ENCODE measurements at places on chromosomes 6 and 20.

- peak; percentile 48 for DNase-seq
Measured at GRCh38 chr20:63009988-63010769, 3.4 kb upstream of the BHLHE23 start.

GRCh38 chr20:53389516-53390300, 203.9 kb downstream of the ZNF217 start:
- DNase-seq: no peak

GRCh38 chr20:19110881-19111460, 101.5 kb upstream of the SLC24A3 start:
- DNase-seq: no peak

DNA sequence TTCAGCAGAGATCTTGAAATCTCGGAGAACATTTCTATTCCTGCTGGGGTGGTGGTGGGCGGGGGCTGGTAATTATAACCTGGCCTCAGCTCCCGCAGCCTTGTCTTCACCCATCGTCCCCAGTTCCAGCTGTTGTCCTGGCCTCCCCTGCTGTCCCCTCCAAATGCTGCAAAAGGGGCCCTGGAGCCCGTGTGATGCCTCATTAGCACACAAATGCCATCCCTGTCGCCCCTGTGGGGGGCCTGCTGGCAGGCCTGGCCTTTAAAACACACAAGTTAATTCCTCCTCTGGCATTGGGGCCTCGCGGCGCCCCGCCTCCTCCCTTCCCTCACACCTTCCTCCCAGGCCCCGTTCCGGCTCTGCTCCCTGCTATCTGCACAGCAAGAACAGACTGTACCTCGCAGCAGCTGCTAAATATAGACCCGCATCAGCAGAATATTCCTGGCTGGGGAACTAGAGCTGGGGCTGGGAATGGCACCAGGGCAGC, 85.7 kb downstream of the CDH22 start:
- no peak for DNase-seq

DNA sequence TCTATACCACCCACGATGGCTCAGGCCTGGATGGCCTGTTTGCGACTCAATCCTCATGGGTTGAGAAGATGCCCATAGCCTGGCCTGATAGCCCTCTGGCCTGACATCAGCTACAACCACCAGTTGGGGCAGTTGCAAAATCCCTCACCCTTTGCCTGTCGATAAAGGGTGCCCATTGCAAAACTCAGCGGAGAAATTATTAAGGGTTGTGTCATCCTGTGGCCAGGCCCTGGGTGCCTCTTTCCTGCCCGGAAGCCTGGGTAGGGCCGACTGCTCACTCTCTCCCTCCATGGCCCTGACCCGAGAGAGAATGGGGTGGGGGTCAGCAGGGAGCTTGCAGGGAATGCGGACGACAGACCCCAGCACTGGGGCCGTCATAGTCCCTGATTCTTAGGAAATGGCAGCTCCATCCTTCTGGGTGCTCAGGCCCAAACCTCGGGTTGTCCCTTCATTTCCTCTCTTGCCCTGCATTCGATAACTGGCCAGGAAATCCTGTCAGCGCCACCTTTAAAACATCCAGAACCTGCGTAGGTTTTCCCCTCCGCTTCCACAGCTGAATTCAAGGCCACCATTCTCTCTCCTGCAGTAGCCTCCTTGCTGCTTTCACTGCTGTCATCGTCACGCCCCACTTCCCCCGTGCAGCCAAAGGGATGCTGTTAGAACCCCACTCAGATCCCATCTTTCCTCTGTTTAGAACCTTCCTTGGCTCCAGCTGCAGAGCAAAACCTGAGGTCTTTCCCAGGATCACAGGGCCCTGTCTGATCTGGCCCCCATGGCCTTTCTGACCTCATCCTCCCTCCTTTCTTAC, 31.1 kb downstream of the CEBPB start:
- DNase-seq: no peak

DNA sequence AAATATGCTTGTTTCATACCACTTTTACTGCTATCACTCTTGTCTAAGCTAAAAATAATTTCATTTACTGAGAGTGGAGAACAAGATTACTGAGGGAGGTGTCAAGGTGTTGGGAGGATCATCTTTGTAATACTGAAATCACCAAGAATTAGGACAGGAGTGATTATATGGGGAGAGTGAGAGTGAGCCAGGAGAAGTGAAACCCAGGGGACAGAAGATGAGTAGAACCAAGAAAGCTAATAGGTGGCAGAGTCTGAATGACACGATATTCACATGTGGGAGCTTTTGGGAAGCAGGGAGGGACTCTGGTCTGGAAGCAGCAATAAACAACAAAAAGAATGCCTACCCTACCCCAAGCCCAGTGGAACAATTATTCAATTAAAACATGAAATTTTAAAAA, 58.6 kb downstream of the AK9 start:
- no peak for DNase-seq

DNA sequence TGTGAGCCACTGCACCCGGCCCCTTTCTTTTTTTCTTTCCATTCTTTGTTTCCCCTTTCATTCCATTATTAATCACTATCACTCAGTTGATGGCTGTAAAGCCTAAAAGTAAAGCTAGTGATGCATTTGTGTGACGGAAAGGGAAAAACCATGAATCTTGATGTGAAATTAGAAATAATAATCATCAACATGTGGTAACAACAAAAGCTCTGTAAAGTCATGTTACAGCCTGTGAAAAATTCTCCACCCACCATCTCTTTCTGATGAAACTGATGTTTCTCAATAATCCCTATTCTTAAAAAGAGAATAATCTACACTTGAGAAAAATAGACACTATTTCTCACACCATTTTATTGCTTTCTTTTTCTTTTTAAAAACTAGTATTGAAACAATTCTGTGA, 80.0 kb downstream of the CRYBG1 start:
- DNase-seq: no peak

GRCh38 chr6:18672852-18673251, 285.7 kb downstream of the RNF144B start:
- no peak for DNase-seq

DNA sequence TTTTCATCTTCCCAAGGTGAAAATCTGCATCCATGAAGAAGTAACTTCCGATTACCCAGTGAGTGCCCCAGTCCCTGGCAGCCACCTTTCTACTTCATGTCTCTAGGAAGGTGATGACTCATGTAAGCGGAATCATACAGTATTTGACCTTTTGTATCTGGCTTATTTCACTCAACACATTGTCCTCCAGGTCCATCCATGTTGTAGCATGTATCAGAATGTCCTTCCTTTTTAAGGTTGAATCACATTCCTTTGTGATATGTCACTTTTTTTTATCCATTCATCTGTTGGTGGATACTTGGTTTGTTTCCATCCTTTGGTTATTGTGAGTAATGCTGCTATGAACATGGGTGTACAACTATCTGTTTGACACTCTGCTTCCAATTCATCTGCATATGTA, 176.3 kb upstream of the CDYL start:
- DNase-seq: no peak

- DNase-seq: no peak
Measured at GRCh38 chr20:14295238-14295637, 42.2 kb downstream of the FLRT3 start.

DNA sequence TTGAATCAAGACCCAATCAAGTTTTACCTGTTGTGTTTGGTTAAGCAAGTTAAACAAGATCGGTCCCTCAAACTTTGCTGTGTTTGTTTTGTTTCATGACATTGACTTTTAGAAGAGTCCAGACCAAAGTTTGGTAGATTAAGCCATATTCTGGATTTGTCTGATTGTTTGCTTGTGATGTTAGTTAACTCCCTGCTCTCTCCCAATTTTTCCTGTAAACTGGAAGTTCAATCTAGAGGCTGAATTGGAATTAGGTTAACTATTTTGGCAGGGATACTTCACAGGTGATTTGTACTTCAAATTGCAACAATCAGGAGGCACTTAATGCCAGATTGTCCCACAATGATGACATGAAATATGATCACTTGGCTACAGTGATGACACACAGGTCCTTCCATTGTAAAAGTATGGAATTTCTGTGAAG, 13.6 kb upstream of the SH3BGRL2 start:
- no peak for DNase-seq

- no peak for DNase-seq
Measured at GRCh38 chr20:57252559-57253162, 13.8 kb downstream of the BMP7 start.

GRCh38 chr6:33312361-33313104, 1.3 kb downstream of the TAPBP start:
- peak; percentile 72 for DNase-seq

DNA sequence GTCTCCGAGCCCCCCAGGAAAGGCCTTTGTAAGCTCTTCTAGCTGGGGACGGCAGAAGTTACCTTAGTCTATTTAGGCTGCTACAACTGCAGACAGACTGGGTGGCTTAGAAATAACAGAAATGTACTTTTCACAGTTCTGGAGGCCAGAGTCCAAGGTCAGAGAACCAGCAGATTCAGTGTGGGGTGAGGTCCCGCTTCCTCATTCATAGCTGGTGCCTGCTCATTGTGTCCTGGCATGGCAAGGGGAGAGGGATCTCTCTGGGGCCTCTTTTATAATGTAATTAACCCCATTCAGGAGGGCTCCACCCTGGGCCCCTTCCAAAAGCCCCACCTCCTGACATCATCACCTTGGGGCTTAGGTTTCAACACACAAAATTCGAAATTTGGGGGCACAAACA, 315.1 kb downstream of the CDH4 start:
- no peak for DNase-seq

GRCh38 chr20:46221256-46221833, 87.0 kb downstream of the CDH22 start:
- no peak for DNase-seq

DNA sequence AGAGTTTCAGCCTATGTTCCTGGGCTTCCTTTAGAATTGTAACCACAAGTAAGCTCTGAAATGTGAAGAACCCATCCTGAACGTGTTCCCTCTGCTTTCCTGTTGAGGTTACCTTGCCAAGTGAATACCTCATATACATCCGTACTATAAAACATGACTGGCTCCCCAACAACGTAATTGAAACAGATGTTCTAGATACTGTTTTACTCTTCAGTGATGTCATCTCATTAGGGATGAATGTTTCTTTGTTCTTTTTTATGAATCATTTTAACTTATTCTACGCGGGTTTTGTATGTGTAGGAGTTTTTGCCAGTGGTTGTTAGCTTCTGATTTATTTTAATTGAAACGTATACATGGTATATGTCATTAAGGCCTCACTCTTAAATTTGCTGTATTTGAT, 166.8 kb downstream of the SAMD5 start:
- DNase-seq: no peak

DNA sequence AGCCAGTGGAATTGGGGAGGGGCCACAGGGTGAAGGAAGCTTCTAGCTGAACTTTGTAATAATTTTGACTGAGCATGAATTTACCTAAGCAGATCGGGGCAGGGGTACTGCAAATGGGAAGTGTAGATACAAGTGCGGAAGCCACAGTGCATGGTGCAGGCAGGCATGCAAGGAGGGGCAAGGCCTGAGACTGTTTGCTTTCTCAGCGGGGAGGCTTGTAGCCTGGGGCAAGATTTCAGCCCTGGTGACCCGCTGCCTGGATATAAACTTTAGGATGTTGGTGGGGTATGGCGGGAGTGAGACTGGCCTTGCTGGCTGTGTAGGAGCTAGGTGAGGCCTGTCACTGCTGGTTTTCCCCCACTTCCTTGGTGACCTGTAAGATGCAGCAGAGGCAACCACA, 266.4 kb upstream of the PREP start:
- no peak for DNase-seq

DNA sequence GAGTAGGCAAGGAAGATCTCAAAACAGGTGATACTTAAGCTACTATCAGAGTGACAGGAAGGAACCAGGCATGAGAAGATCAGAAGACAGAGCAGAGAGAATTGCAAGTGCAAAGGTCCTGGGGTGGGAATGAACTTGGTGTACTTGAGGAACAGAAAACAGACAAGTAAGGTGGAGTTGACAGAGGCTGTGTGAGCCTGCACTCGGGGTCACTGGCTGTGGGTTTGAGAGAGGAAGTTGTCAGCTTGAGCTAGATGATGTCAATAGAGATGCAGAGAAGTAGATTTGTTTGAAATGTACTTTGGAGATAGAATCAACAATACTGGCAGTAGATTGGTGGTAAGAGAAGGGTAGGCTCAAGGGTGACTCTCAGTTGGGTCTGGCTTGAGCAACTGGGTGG, 209.5 kb downstream of the CLIC5 start:
- DNase-seq: no peak

DNA sequence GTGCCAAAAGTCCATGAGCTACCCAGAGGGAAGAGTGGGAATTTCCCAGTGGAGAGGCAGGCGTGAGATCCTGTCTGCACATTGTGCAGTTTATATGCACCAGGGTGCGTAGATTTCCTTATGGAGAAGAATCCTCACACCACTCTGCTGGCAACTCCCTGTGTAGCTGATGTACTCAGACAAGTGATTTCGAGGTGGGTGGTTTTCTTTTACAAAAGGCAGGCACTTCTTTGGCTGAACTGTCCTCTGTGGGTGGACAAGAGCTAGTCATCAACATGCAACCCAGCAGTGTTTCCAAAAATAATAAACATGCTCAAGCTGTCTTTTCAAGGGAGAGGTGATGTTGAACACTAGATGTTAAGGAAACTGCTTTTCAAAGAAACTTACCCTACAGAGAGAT, 121.7 kb upstream of the NXT1 start:
- no peak for DNase-seq

- no peak for DNase-seq
Measured at GRCh38 chr20:63334356-63334755, 26.8 kb downstream of the CHRNA4 start.

GRCh38 chr6:112501705-112502104, 154.6 kb downstream of the RFPL4B start:
- DNase-seq: no peak

DNA sequence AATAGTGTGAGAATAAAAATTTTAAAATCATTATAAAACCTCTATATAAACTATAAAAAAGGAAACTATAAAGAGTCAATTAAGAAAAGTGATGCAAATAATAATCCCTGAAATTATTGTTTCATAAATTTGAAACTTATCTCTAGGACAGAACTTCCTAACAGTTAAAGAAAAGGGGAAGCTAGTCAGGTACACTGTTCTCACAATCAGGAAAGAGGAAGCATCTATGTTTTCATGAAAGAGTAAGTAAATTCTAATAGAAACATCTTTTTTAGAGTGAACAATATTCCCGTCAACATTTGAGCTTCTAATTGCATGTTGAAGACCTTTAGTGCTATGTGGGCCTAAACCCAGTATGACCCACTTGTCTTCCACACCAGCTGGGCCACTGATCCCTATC, 1.2 kb upstream of the ADGRF1 start:
- no peak for DNase-seq

DNA sequence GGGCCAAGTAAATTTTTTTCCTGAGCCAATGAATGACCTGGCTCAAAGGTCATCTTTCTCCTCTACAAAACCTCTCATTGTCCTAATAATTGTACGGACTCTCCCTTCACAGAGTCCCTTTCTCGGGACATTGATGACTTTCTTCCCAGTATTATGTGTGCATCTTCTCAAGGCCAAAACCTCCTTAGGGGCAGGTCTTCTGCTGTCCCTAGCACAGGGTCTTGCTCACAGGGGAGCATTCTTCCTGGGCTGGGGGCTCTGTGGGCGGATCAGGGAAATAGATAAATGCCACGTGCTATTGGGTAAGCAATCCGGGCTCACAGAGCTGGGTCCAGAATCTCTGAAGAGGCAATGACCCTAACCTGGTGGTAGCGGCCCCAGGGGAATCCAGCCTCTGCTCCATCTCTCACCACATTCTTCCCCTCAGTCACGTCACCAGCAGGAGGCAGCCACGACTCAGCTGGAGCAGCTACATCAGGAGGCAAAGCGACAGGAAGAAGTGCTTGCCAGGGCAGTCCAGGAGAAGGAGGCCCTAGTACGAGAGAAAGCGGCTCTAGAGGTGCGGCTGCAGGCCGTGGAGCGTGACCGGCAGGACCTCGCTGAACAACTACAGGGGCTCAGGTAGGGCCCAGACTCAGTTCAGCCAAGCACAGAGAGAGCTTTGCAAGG, 23.5 kb downstream of the CEP250 start:
- DNase-seq: no peak

- no peak for DNase-seq
Measured at GRCh38 chr6:70849348-70850069, 107.4 kb downstream of the B3GAT2 start.

All from stimulated activated CD4-positive, alpha-beta T cell treated with anti-CD3 and anti-CD28 coated beads, Interleukin-12 subunit alpha, Interleukin-12 subunit beta, amount 100 ng/mL, for 24 hours (primary cell).